CD4-positive, CD25-positive, alpha-beta regulatory T cell (primary cell): ENCODE measurements at places on chromosomes 4 and X. TPM values are rescaled to one million over a fixed set of nuclear protein-coding genes. Genes with fewer than 3 reads are reported as not detected.

DNA sequence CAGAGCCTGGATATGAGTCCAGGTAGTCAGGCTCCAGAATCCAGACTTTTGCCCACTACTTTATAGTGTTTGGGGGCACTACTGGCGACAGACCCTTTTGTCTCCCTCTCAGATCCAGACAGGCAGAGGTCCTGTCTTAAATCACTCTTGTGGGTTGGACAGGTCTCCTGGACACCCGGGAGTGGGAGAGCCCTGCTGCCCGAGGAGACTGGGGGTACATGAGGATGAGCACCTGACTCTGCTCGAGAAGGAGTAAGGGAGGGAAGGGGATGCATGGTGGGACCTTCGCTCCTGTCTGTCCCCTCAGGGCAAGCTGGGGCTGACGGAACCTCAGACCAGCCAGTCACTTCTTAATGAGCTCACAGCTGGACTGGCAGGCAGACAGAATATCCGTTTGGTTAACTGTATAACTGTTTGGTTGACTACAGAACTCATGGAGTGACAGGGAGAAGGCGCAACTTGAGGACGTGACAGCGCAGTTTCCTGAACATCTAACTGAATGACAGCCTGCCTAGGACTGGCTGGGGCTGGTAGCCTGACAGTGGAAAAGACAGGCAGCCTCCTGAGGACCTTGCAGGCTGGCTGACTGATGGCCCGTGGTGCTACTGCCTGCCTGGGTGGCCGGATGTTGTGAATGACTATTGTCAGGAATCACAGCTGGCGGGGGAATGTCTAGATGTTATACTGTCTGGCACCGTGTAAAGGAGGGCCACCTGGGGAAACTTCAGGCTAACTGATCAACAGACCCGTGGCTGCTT lies 1.6 kb upstream of the SUV39H1 start:
- H3K36me3 ChIP-seq = peaks cover 11% of the 10 kb centered on the region
- no peaks in the 10 kb centered on the region for H3K27me3 ChIP-seq
- DNase-seq = no peak
- no peak overlapping the region for H3K4me3 ChIP-seq
- H3K4me1 ChIP-seq = peaks cover 9% of the 10 kb centered on the region

IL9R gene
- 4.5 TPM for total RNA-seq

PAGE1 gene
- not detected for total RNA-seq

DNA sequence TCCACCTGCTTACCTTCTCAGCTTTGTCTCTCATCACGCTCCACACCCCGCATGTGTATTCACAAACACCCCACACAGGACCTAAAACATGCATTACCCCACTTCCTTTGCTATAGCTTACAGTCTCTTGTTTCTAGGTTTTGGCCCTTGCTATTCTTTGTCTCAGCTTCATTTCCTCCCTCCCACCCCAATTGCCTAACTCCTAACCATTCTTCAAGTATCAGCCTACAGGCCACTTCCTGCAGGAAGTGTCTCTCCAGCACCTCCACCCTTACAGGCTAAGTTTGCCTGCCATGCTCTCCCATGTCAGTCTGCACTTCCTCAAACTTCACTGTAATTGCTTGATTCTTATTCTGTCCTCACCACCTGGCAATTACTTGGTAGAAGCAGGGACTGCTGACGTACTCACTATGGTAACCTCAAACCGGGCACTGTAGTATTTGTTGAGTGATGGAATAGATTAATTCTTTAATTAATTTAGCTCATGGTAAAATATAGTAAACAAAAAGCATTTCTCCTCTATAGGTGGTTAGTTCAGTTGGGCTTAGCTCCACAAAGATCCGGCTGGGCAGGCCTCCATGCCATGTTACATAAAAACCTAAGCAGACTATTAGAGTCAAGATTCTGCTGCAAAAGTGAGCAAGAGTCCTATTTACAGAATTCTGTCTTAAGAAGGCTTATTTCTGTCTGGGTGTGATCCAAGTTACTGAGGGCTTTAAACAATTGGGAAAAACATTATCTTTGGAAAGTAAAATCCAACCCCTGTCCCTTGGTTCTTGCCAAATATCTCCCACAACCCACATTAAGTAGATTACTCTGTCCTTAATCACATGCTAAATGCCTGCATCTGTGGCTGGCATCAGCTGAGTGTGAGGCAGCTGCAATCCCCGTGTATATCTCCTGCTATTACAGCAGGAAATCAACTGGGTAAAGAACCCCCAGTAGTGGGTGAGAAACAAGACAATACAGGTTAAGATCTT lies 124.7 kb upstream of the CPEB2 start:
- peak overlapping the region; percentile 49 for H3K27ac ChIP-seq
- no peaks in the 10 kb centered on the region for H3K36me3 ChIP-seq
- DNase-seq = no peak
- no peaks in the 10 kb centered on the region for H3K4me1 ChIP-seq
- H3K4me3 ChIP-seq = no peak overlapping the region

MAPK10 gene
- total RNA-seq = 0.72 TPM

DNA sequence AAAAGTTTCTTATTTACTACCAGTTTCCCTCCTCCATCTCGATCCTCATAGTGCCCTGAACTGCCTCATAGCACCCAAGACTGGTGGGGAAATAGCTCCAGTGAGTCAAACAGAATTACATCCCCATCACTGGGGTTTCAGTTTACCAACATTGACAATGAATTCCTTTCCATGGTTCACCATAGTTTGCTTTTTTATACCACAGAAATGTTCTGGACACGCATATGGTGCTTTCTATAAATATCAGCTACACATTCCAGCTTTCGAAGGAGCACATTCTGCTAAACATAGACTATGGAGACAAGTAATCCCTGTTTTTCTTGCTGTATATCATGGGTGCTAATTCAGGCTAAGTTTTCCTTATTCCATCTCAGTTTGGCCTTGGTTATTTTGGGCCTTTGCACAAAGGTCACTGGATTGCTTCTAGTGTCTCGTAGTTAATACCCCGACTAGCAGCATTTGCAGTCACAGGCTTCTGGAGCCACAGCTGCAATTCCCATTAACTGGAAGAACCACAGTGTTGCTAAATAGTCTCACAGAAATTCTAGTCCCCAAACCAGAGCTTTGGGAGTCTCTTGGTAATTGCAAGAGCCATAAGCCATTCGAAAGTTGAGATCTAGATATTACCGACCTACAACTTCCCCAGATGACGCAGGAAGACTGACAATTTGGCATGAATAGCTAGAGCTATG lies 53.4 kb upstream of the TRPC3 start:
- no peak overlapping the region for H3K27ac ChIP-seq
- no peaks in the 10 kb centered on the region for H3K36me3 ChIP-seq
- H3K4me1 ChIP-seq = no peaks in the 10 kb centered on the region
- no peak overlapping the region for H3K4me3 ChIP-seq

- no peaks in the 10 kb centered on the region for H3K4me1 ChIP-seq
- H3K27ac ChIP-seq = no peak overlapping the region
- no peak overlapping the region for H3K4me3 ChIP-seq
- peaks cover 7% of the 10 kb centered on the region for H3K27me3 ChIP-seq
Measured at GRCh38 chr4:120155287-120155686, 88.6 kb upstream of the MAD2L1 start.

- no peaks in the 10 kb centered on the region for H3K36me3 ChIP-seq
- H3K4me1 ChIP-seq = no peaks in the 10 kb centered on the region
- DNase-seq = peak; percentile 5
- peaks cover 3% of the 10 kb centered on the region for H3K27me3 ChIP-seq
Measured at GRCh38 chrX:140091125-140091886, 126.0 kb upstream of the CXorf66 start.
